ENCODE measurements at places on chromosomes 4 and X. TPM values are rescaled to one million over a fixed set of nuclear protein-coding genes. Genes with fewer than 3 reads are reported as not detected.

GRCh38 chr4:140189805-140190204, 35.8 kb upstream of the MAML3 start:
- H3K4me3 ChIP-seq = no peak overlapping the region
- no peaks in the 10 kb centered on the region for H3K4me1 ChIP-seq
- H3K27ac ChIP-seq = no peak overlapping the region
- DNase-seq = no peak
- no peaks in the 10 kb centered on the region for H3K27me3 ChIP-seq
- H3K36me3 ChIP-seq = no peaks in the 10 kb centered on the region

- no peak for DNase-seq
- no peaks in the 10 kb centered on the region for H3K27me3 ChIP-seq
- no peaks in the 10 kb centered on the region for H3K4me1 ChIP-seq
- no peak overlapping the region for H3K27ac ChIP-seq
- H3K4me3 ChIP-seq = no peak overlapping the region
- peaks cover 38% of the 10 kb centered on the region for H3K36me3 ChIP-seq
These were observed 88.6 kb downstream of the NFKB1 start for GRCh38 chr4:102589743-102590142.

GRCh38 chr4:123415977-123416376, 19.4 kb downstream of the SPRY1 start:
- peaks cover 24% of the 10 kb centered on the region for H3K4me1 ChIP-seq
- no peaks in the 10 kb centered on the region for H3K36me3 ChIP-seq
- no peaks in the 10 kb centered on the region for H3K27me3 ChIP-seq
- no peak overlapping the region for H3K4me3 ChIP-seq

GNRHR gene
- 0.15 TPM for polyA plus RNA-seq

IGSF1 gene
- polyA plus RNA-seq = 0.21 TPM

DNA sequence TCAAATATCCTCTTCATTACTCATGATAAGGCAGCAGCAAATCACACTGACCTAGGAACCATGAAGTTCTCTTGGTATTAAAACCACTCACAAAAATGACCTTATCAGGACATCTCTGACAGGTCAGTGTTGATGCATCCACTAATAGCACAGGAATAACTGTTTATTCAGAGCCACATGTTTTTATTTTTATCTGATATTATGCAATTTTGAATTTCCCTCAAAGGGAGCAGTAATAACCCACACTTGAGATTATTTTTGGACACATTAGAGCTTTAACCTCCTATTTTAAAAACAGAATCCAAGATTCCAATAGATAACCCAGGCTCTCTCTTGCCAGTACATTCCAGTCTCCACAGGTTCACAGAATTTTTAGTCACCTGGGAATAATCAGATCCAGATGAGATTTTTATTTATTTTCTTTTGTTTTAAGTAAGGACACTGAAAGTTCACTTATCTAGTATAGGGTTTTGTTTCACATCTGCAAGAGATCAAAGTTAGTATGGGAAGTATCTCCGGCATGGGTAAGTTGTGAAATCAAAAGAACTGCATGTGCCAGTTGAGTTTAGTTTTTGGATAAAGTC, 36.3 kb upstream of the MYOZ2 start:
- H3K4me3 ChIP-seq = no peak overlapping the region
- H3K27ac ChIP-seq = no peak overlapping the region
- H3K27me3 ChIP-seq = no peaks in the 10 kb centered on the region
- no peak for DNase-seq
- no peaks in the 10 kb centered on the region for H3K4me1 ChIP-seq

- DNase-seq = no peak
- H3K4me1 ChIP-seq = peaks cover 3% of the 10 kb centered on the region
- no peaks in the 10 kb centered on the region for H3K27me3 ChIP-seq
- no peaks in the 10 kb centered on the region for H3K36me3 ChIP-seq
- peak overlapping the region; percentile 74 for H3K4me3 ChIP-seq
- H3K27ac ChIP-seq = peak overlapping the region; percentile 81
These were observed 760 bp downstream of the TRMT2B start for GRCh38 chrX:101051153-101051548.

DNA sequence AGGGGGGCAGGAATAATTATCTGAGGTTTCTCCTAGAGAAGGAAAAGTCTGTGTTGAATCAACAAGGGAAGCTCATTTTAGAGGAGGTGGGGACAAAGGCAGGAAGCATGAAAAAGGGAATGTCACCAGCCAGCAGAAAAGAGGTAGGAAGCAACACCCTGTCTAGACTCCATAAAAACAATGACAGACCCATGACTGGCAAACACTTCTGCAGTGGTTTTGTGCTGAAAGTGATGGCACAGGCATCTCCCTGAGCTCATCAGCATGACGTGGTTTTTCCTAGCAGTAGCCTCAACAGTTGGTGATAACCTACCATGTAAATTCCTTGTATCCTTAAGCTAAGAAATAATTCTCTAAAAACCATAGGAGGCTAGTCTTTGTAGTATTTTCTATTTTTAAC, 110.7 kb upstream of the GALNT7 start:
- H3K27me3 ChIP-seq = no peaks in the 10 kb centered on the region
- no peaks in the 10 kb centered on the region for H3K36me3 ChIP-seq
- peak overlapping the region; percentile 25 for H3K27ac ChIP-seq
- DNase-seq = no peak
- no peak overlapping the region for H3K4me3 ChIP-seq

DNA sequence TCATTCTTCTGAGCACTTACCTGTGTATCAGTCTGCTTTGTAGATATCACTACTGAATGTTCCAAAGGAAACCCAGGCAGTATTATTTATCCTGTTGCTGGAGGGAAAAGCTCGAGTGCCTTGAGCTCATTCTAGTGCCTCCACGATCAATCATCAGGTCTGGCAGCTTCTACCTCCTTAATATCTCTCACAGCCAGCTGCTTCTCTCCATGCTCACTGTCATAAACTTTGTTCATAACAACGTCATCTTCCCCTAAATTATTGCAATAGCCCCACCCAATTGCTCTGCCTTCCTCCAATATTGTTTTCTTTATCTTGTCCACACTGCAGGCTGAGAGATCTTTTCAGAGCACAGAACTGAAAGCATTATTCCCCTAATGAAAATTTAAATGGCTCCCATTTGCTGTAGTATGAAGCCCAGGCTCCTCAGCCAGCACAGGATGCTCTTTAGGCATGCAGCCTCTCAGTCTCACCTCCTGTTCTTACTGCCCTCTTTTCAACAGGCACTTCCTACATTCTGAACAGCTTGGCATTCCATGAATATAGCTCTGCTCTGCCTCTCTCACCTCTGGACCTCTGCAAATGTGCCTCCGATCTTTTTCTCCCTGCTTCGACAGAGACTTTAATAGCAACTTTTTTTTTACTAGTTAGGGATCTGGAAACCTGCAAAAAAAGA, 504.2 kb upstream of the IGFBP7 start:
- no peak for DNase-seq
- H3K36me3 ChIP-seq = no peaks in the 10 kb centered on the region
- H3K27me3 ChIP-seq = no peaks in the 10 kb centered on the region
- H3K4me1 ChIP-seq = peaks cover 2% of the 10 kb centered on the region
- no peak overlapping the region for H3K27ac ChIP-seq

SSX3 gene
- polyA plus RNA-seq = not detected

GRCh38 chr4:76984788-76985211, 35.2 kb downstream of the SEPTIN11 start:
- H3K36me3 ChIP-seq = no peaks in the 10 kb centered on the region
- peak; percentile 40 for DNase-seq
- H3K27me3 ChIP-seq = no peaks in the 10 kb centered on the region
- peaks cover 24% of the 10 kb centered on the region for H3K4me1 ChIP-seq
- H3K4me3 ChIP-seq = no peak overlapping the region

DNA sequence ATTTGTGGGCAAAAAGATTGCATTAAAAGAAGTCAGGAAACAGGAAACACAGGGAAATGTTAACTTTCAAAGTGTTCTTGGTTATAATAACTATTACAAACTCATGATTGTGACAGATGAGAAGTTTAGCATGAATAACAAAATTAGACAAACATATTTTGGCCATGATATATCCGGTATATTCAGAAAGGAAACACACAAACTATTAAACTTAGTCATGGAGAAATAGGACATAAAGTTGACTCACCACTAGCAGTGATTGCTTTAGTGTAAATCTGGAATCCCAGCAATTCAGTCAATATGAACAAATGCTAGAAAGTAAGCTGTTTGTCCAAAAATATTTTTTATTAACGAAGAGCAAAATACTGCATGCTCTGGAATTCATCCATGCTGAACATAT, 1299.9 kb downstream of the C4orf33 start:
- H3K27me3 ChIP-seq = no peaks in the 10 kb centered on the region
- H3K4me1 ChIP-seq = no peaks in the 10 kb centered on the region
- DNase-seq = no peak

GRCh38 chrX:153635788-153636668, 11.0 kb upstream of the DUSP9 start:
- H3K4me3 ChIP-seq = no peak overlapping the region
- H3K36me3 ChIP-seq = no peaks in the 10 kb centered on the region
- no peaks in the 10 kb centered on the region for H3K4me1 ChIP-seq
- DNase-seq = no peak

DNA sequence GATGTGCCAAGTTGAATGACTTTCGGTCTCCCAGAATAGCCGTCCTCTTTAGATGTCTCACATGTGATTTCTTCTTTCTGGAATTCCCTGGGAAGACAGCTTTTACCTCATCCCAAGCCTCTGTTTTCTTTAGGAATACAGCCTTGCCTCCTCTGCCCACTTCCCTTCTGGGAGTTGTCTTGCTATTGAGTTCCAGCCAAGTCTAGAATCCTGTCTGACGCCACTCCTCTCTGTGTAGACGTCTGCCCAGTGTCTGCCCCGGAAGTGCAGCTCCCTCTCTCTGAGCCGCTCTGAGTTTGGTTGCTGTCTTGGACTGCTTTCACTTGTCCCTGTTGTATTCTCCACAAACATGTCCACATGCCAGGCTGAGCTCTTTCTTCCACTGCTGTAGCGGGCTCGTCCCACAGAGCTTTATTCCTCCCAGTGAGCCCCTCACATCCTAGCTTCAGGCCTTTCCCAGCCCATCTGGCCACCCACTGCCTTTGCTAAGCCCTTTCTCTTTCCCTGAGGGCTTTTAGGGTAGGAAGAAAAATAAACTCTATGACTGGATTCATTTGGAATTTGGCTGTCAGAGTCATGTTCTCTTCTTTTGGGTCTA, 9.0 kb upstream of the IGFBP7 start:
- peak overlapping the region; percentile 23 for H3K27ac ChIP-seq
- H3K36me3 ChIP-seq = no peaks in the 10 kb centered on the region
- no peak overlapping the region for H3K4me3 ChIP-seq
- no peak for DNase-seq
- no peaks in the 10 kb centered on the region for H3K4me1 ChIP-seq

- DNase-seq = no peak
- H3K27me3 ChIP-seq = no peaks in the 10 kb centered on the region
These were observed 54.5 kb upstream of the C1QTNF7 start for GRCh38 chr4:15373363-15373762.

SLC6A14 gene
- polyA plus RNA-seq = not detected

KIT gene
- 0.91 TPM for polyA plus RNA-seq

- peak overlapping the region; percentile 47 for H3K4me3 ChIP-seq
- H3K27ac ChIP-seq = peak overlapping the region; percentile 85
- no peak for DNase-seq
These were observed 539 bp upstream of the SPCS3 start for GRCh38 chr4:176319151-176319703.

GRCh38 chr4:82611527-82611926, 49.7 kb upstream of the TMEM150C start:
- no peaks in the 10 kb centered on the region for H3K27me3 ChIP-seq
- no peak overlapping the region for H3K27ac ChIP-seq
- DNase-seq = no peak
- no peak overlapping the region for H3K4me3 ChIP-seq
- no peaks in the 10 kb centered on the region for H3K4me1 ChIP-seq

IL21 gene
- polyA plus RNA-seq = not detected

F8 gene
- polyA plus RNA-seq = 16.5 TPM

- DNase-seq = no peak
- H3K27ac ChIP-seq = no peak overlapping the region
- peaks cover 2% of the 10 kb centered on the region for H3K27me3 ChIP-seq
- H3K4me1 ChIP-seq = no peaks in the 10 kb centered on the region
These were observed 107.8 kb downstream of the CCNG2 start for GRCh38 chr4:77264826-77265225.

MMRN1 gene
- 6.6 TPM for polyA plus RNA-seq

GRCh38 chr4:113695328-113696169, 66.0 kb downstream of the CAMK2D start:
- peaks cover 5% of the 10 kb centered on the region for H3K4me1 ChIP-seq
- H3K27ac ChIP-seq = no peak overlapping the region
- H3K27me3 ChIP-seq = no peaks in the 10 kb centered on the region
- no peak for DNase-seq
- no peak overlapping the region for H3K4me3 ChIP-seq

DNA sequence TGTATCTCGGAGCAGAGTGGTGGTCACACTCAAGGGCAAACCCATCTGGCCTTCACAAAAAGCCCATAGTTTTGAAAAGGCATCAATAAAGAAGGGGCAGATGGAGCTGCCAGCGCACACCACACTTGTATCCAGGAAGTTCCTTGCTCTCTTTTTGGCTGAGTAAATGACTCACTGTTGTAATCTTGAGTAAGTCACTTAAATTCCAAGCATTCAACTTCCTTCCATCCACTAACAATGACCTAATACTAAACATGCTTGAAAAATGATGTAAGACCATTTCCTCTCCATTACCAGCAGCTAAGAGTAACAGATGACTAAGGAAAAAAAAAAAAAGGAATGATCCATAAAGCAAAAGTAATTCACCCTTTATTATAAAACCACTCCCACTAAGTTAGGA, 32.4 kb upstream of the MYOZ2 start:
- DNase-seq = no peak
- no peaks in the 10 kb centered on the region for H3K27me3 ChIP-seq
- H3K36me3 ChIP-seq = no peaks in the 10 kb centered on the region
- no peak overlapping the region for H3K27ac ChIP-seq
- no peaks in the 10 kb centered on the region for H3K4me1 ChIP-seq

DNA sequence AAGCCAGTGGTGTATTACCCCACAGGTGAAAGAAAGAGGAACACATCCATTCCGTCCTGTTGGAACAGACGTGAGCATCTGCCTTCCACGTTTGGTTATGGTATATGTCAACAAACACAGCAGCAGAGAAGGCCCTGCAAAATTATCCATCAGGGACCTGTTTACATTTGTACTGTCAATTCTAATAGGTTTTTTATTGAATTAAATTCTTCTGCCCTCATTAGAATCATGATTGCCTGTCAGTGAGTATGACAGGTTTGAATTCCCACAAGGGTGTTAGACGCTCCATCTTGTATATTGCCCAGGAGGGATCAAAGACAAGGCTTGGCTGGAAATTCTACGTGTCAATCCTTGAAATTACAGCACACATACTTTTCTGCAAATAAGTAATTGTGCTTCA, 339.9 kb upstream of the NOCT start:
- H3K4me1 ChIP-seq = no peaks in the 10 kb centered on the region
- H3K4me3 ChIP-seq = no peak overlapping the region
- DNase-seq = no peak
- H3K27ac ChIP-seq = no peak overlapping the region

POU3F4 gene
- polyA plus RNA-seq = not detected

GRCh38 chr4:94251094-94251493, 43.4 kb downstream of the SMARCAD1 start:
- no peak overlapping the region for H3K27ac ChIP-seq
- DNase-seq = no peak
- no peak overlapping the region for H3K4me3 ChIP-seq
- H3K27me3 ChIP-seq = no peaks in the 10 kb centered on the region
- no peaks in the 10 kb centered on the region for H3K4me1 ChIP-seq
- peaks cover 11% of the 10 kb centered on the region for H3K36me3 ChIP-seq

GRCh38 chr4:112378858-112379257, 81.7 kb downstream of the ALPK1 start:
- H3K4me3 ChIP-seq = no peak overlapping the region
- no peaks in the 10 kb centered on the region for H3K27me3 ChIP-seq
- H3K4me1 ChIP-seq = no peaks in the 10 kb centered on the region
- no peak for DNase-seq

GRCh38 chr4:3445111-3445820, 3.5 kb downstream of the HGFAC start:
- DNase-seq = no peak
- peaks cover 24% of the 10 kb centered on the region for H3K4me1 ChIP-seq
- H3K36me3 ChIP-seq = peaks cover 21% of the 10 kb centered on the region
- no peaks in the 10 kb centered on the region for H3K27me3 ChIP-seq
- H3K27ac ChIP-seq = no peak overlapping the region

BCOR gene
- polyA plus RNA-seq = 6.8 TPM
